ENCODE measurements at places on chromosomes 2 and 18. TPM values are rescaled to one million over a fixed set of nuclear protein-coding genes. Genes with fewer than 3 reads are reported as not detected.

Gene CGREF1
- total RNA-seq, result 10.3 TPM

Gene ASPRV1
- total RNA-seq, result 0.12 TPM

DNA sequence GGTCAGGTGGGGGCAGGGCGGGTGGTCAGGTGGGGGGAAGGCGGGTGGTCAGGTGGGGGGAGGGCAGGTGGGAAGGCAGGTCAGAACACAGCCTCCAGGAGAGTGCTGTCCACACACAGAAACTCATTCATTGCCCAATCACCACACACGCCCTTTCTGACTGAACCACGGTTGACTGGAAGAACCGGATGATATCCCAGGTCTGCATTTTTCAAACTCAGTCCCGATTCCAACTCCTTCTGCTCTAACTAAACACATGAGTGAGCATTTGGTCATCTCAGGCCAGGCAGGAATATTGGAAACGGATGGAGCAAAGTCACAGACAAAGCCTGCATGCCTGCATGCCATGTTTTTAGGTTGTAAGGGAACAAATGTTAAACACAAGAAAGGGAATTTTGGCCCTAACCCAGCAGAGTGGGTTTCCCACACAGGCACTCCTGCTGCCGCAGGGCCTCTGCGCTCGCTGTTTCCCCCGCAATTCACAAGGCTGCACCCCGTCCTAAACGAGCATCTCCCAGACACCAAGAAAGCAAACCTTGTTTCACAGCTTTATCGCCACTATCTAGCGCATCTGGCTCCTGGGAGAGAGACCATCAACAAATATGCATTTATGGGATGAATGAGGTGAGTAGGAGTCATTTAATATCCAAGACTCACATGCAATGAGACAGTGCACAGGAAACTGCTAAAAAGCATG lies 100.1 kb downstream of the ZNF516 start:
- peak; percentile 2 for DNase-seq

DNA sequence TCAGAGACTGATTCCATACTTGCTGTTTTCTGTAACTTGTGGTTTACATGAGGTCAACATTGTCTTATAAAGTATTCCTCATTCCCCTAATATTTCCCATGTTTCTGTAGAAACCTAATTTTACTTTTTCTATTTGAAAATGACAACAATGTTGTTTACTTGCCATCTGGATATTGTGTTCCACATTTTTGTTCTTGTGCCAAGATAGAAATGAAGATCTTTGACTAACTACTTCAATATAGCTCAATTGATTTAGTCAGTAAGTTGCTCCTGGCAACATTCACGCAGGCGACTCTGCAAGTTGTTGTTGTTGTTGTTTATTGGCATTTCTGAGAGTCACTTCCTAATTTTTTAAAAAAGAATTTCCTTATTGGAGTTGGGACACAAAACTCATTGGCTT lies 69.5 kb downstream of the CAVIN2 start:
- no peak for DNase-seq

DNA sequence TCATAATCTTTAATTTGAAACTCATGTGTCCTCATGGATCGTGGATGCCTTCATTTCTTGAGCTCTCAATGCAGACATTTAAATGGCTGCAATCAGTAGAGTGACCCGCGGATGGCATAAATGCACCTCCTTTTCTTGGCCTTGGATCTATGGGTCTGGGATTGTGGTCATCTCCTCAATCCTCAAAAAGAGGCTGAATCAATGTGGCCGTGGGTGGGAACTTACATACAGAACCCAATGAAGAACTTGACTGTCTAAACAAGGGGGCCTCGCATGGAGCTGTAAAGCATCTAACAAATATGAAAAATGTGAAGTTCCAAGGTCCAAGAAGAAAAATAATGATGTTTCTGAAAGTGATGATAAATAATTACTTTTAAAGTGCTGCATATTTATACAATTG lies 2.9 kb downstream of the HOXD13 start:
- DNase-seq, result no peak

DNA sequence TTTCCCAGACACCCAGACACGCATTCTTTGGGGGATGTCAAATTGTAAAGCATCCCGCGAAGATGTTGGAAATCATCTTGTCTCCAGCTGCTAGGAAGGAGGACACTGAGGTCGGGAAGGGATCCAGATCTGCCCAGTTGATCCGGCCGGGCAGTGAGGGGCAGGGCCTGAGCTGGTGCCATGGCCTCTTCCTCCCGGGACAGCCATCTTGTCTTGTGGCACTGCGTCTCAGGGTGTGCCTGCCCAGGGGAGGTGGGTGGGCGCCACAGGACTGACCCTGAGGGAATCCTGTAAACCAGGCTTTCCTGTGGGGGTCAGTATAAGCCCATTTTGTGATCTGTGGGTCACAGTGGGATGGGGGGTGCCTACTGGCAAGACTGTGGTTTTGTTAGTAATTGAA lies 10.1 kb downstream of the TRAF3IP1 start:
- no peak for DNase-seq

- peak; percentile 44 for DNase-seq
Measured at GRCh38 chr2:162065767-162066166, 8.2 kb downstream of the DPP4 start.

Data from Caki2 (cell line).